ENCODE measurements at places on chromosomes 2 and 18.

DNA sequence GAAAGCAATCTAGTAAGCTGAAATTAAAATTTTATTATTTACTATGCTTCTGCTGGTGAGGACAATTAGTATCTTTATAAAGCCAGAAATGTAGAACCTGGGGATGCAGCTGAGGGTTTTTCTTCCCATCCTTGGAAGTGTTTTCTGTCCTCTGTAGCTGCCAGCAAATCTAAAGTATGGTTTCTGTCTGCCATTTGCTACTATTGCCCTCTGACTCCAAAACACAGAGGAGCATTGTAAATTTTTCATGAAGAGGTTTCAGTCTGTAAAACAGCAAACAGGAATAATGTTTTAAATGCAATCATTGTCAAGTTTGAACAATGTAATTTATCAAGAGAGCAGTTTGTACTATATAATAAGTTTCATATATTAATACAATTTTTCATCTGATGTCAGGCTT lies 258.8 kb downstream of the ZNF407 start:
- no peak for DNase-seq

DNA sequence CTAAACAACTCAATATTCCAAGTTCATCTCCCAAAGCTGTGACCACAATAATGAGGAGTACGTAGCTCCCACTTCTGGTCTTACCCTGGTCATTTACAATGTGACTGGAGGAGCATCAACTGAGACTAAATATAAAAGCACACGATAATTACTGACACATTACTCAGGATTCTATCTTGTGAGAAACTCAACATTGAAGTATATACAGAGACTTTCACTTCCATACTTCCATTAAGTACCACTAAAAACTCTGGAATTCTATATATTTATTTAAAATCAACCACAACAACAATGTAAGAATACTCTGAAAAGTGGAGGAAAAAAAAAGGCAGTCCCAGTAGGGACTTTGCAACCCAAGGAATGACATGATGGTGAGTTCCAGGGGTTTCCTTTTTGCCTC lies 61.4 kb downstream of the XDH start:
- no peak for DNase-seq

GRCh38 chr2:225510796-225511195 lies 111.3 kb downstream of the NYAP2 start:
- DNase-seq, result no peak

DNA sequence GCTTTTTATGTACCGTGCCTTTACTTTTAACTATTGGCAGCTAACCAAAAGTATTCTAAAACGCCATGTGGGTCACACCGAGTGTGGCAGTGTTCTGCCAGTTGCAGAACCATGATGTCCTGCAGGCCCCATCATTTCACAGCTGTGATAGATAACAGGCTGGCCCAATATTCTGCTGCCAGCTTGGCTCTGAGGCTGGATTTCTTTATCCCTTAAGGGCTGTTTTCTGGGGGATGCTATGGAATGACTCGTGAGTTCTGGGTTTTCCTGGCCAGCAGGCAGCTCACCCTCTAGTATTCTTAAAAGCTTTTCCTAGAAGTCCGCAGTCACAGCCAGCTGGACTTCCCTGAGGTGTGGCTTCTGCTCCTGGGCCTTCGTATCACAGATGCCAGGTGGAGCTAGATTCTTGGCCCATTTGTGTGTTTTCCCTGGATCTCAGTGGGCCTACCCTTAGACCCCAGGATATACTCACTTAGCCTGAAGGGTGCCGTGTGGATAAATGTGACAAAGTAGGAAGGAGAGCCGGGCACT lies 41.0 kb downstream of the FHOD3 start:
- DNase-seq, result no peak

- DNase-seq, result no peak
Measured at GRCh38 chr2:23708771-23709170, 218.2 kb downstream of the ATAD2B start.

DNA sequence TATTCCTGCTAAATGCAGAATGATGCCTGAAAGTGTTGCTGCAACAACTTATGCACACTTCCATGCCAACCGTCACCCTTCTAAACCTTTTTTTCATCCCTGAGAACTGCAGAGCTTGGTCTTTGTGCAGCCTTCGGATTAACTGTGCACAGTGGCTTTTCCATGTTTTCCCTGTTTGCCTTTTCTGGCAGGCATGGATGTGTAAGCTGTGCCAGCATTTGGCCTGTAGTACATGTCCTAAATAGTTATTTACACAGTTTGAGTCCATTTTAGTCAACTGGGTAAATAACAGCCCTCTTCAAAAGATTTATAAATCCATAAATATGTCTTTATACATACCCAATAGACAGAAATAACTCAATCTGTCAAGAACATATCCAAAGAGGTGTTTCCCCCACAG lies 31.5 kb downstream of the MEIS1 start:
- no peak for DNase-seq

DNA sequence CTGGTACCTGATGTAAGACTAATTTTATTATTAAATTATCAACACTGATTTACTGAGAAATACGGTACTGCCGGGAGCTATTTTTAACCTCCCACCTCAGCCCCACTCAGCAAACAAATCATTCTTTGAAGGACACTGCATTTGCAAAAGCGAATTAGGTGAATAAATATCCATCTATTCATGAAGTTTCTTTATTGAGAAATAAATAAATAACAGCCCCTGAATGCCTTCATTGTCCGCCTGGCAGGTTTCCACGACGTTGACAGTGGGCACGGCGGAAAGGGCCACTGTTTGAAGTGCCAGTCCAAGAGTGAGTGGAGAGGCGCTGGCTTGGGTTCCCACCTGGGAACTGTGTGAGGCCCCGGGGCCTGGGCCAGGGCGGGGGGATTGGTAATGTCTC lies 15.7 kb downstream of the C1QL2 start:
- DNase-seq, result no peak

- no peak for DNase-seq
Measured at GRCh38 chr2:200220251-200220650, 86.2 kb upstream of the SPATS2L start.

DNA sequence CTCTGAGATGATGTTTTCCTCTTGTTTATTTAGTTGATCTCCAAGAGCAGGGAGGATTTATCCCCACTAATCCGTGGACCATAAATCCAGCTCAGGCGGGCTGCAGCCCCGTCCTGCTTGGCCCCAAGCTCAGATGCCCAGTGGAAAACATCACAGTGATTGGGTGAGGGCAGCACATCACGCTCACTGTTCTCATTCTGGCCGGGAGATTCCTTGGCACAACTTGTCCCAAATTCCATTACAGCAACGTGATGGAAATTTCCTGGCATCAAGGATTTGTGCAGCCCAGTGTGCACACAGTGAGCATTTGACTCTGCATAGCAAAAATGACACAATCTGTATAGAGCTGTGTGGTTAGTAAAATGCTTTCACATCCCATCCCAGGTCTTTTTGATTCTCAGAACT lies 96.8 kb downstream of the VAPA start:
- no peak for DNase-seq

DNA sequence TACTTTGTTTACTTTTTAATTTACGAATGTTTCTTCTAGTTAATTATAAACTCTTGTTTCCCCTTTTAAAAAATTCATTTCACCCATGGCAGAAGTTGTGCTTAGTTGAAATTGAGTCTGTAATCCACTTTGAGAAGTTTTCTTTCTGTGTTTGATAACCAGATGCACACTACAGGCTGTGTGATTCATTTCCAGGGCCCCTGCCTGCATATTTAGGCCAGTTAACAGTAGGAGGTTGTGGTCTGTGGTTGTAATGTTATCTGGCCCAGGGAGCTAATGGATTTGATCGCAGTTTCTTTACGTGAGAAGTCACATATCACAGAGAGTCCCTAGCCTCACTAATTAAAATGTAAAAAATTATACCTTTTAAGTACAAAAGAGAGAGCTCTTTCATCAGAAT lies 3.3 kb downstream of the CDH7 start:
- peak; percentile 57 for DNase-seq

GRCh38 chr2:120210270-120210693 lies 12.9 kb downstream of the TMEM185B start:
- no peak for DNase-seq

DNA sequence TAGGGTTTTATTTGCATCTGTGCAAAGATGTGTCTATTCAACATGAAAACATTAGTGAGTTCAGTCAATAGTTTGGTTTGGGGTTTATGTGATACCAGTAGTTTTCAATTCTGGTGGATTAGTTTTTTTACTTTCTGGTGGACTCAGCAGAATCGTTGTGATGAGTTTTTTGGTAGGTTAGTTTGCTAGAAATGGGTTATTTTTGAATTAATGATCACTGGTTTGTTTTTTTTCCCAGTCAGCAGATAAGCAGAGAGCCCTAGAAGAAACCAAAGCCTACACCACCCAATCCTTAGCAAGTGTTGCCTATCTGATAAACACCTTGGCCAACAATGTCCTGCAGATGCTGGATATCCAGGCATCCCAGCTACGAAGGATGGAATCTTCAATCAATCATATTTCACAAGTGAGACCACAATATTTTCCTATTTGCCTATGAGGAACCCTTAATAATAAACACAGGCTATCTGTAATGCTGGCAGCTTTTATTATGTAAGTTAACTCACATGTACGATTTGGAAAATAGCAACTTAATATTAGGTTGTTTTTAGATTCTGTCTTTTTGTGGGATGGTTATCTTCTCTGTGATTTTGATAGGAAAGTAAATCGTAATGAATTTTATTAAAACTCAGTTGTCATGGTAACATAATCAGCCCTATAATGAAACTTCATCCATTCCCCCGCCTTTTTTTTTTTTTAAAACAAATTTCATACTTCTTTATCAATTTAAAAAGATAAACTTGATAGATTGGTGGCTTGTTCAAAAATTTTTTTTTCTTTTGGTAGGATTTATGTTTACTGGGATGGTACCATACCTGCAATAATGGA lies 38.7 kb downstream of the ABI2 start:
- DNase-seq, result no peak

DNA sequence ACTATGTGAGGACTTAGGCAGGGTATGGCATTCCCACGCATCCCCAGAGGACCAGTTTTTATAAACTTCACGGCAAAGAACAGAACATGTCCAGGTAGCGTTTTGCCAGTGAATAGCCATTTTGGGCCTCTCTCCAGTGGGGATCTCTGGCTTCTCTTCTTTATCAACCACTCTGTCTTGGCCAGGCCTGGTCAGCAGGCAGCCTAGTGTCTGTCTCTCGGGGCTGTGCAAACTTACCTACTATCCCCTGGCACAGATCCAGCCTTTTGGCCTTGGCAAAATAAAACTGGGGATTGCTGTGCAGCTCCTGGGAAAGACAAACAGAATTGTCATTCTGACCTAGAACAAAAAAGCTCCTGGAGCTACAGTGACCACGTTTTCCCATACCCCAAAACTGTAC lies 14.5 kb downstream of the CAPN14 start:
- DNase-seq, result no peak

DNA sequence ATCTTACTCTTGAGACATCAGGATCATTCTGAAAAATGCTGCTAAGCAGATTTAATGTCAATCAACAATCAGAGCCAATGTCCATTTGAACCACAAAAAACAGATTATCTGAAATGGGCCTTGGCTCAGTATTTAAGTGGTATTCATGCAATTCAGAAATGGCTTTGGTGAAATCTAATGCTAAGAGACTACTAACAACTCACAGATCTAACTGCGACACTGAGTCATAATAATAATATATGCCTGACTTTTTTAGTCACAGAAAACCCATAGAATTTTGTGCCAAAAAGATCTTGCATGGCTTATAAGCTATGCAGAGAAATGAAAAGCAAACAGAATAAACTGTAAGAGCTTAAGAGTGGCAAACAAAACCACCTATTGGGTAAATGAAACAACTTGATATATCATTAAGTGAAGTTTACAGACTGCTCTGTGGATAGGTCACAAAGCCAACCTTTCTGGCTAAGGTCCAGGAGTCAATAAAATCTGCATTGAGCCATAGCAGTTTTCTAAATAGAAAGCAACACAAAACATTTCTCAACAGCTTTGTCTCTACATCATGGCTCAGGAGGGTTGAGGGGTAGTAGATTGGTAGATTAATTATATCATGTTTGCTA lies 234.3 kb downstream of the LRATD1 start:
- no peak for DNase-seq

- DNase-seq, result no peak
Measured at GRCh38 chr2:226622484-226622883, 177.1 kb downstream of the IRS1 start.

DNA sequence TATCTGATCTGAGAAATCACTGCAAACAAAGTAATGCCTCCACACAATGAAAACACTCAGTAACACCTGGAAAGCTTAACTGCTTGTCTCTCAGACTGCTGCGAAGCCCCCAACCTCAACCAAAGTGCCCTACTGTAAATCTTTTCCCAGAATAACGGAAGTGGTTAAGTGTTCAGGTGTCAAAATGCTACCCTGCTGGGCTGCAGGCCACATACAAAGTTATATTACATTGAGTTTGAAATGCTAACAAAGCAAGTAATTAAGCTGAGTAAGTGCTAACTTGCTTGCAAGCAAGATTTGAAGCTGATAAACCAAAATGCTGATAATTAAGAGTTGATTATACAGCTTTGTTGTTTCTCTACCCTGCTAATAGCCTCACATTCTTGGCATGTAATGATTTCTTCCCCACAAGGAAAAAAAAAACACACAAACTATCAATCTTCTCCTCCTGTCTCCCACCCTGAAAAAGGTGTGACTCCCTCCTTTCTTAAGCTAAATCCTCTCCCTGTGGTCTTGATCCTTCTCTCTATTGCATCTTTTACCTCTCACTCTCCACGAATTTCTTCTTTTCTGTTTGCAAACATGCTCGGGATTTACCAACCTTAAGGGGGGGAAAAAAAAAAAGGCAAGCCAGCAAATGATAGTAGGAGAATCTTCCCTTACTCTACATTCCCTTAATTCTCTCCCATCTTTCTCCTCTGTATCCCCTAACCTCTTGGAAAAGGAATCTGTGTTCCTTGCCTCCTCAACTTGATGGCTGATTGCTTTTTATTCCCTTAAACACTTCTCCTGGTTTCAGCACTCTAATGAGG lies 266.8 kb upstream of the SIX3 start:
- DNase-seq, result no peak

GRCh38 chr2:239226677-239227581 lies 173.9 kb downstream of the HDAC4 start:
- DNase-seq, result peak; percentile 20

DNA sequence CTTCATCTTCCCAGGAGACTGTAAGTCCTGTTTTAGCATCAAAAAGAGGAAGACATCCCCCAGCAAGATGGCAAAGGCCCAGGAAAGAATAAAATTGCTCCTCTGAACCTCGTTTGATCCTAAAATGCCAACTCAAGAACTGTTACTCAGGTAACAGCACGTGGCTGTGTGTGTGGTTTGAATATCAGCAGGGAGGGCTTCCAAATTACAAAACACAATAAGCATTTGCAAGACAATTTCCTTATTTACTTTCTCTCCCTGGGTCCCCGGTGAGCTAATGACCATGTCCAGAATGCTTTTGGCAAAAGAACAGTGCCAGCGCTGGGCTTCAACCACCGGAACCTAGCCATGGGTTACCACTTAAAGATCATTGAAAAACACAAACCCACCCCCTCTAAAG lies 163.6 kb downstream of the C1D start:
- DNase-seq, result no peak

GRCh38 chr2:47222826-47223554 lies 67.9 kb upstream of the STPG4 start:
- no peak for DNase-seq

GRCh38 chr2:76044701-76045100 lies 334.0 kb upstream of the GCFC2 start:
- DNase-seq, result no peak

GRCh38 chr2:160918906-160919503 lies 241.2 kb upstream of the TANK start:
- peak; percentile 63 for DNase-seq

GRCh38 chr2:20454036-20454981 lies 7.4 kb downstream of the RHOB start:
- no peak for DNase-seq

- DNase-seq, result no peak
Measured at GRCh38 chr2:60447943-60448342, 105.5 kb downstream of the BCL11A start.

GRCh38 chr2:235768606-235769005 lies 274.8 kb downstream of the AGAP1 start:
- no peak for DNase-seq

Data from NB4 (cell line).